ENCODE measurements at places on chromosomes 12 and 14.

DNA sequence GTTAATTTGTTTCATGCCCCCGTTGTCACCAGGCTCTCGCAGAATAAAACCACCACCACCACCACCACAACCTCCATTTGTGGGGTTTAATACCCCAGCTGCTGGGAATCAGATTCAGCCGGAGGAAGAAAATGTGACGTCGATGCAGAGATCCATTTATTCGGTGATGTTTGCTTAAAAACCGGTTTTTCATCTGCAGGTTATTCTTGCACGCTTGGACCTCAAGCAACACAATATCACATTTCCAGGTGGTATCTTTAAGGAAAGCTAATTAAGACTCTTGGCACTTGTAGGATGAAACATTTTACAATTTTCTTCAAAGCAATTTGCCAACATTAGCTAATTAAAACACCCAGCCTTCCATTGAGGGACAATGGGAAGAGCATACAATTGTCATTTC lies 39.8 kb downstream of the SPRING1 start:
- DNase-seq, result no peak

- DNase-seq, result peak; percentile 16
These were observed 1117.5 kb downstream of the AACS start for GRCh38 chr12:126182619-126183236.

- peak; percentile 89 for DNase-seq
These were observed 12.3 kb downstream of the ZFP36L1 start for GRCh38 chr14:68780358-68781160.

GRCh38 chr14:72887514-72887913 lies 6.4 kb downstream of the DPF3 start:
- no peak for DNase-seq

GRCh38 chr12:56768424-56768823 lies 5.3 kb downstream of the HSD17B6 start:
- DNase-seq, result no peak

DNA sequence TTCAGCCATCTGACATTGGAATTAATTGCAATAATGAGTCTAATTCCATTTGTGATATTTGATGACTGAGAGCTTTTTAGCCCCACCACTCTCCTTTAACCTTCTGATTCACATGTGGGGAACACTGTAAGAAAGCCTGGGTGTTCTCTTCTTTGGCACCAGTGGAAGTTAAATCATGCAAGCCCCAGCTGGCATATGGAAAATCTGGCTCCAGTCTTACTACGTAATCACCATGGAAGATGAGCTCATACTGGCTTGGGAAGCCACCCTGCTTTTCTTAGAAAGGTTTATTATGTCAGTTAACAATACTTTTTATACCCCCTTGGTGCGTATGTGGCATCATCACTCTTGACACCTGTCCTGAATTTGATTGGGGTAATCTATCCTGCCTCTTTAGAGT lies 479.3 kb downstream of the SLC16A7 start:
- no peak for DNase-seq

- no peak for DNase-seq
These were observed 37.0 kb upstream of the EIF5 start for GRCh38 chr14:103296987-103297386.

DNA sequence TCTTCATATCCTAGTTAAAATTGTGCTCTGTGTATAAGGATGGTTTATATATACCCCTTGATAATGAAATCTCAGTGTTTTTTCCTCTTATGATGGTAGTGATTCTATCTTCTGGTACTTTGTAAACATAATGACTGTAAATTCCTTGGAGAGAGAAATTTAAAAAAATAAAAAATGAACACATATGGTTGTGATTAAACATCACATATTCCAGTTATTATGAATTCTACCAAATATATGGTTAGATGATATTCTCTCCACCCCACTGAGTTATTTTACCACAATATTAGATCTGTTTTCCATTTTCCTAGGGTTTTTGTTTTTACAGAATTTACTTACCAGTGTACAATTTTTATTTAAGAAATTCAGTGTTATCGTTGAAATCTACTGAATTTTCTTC lies 481.9 kb upstream of the NOVA1 start:
- no peak for DNase-seq

GRCh38 chr12:5718073-5718472 lies 227.0 kb downstream of the ANO2 start:
- DNase-seq, result no peak

- DNase-seq, result no peak
These were observed 18.0 kb upstream of the ANKRD33 start for GRCh38 chr12:51869931-51870330.

DNA sequence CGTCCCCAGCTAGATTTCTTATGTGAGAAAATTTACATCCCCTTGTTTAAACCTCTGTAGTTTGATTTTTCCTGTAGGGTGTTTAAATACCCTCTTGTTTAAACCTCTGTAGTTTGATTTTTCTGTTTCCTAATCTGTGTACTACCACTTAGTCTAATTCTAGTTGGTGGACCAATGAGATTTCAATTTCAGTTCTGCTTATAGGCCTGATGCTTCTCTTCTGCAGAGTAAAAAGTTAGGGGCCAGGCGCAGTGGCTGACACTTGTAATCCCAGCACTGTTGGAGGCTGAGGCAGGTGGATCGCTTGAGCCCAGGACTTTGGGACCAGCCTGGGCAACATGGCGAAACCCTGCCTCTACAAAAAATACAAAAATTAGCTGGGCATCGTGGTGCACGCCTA lies 11.5 kb downstream of the UBC start:
- DNase-seq, result no peak

- no peak for DNase-seq
These were observed 68.6 kb upstream of the FERMT2 start for GRCh38 chr14:53019406-53019805.

DNA sequence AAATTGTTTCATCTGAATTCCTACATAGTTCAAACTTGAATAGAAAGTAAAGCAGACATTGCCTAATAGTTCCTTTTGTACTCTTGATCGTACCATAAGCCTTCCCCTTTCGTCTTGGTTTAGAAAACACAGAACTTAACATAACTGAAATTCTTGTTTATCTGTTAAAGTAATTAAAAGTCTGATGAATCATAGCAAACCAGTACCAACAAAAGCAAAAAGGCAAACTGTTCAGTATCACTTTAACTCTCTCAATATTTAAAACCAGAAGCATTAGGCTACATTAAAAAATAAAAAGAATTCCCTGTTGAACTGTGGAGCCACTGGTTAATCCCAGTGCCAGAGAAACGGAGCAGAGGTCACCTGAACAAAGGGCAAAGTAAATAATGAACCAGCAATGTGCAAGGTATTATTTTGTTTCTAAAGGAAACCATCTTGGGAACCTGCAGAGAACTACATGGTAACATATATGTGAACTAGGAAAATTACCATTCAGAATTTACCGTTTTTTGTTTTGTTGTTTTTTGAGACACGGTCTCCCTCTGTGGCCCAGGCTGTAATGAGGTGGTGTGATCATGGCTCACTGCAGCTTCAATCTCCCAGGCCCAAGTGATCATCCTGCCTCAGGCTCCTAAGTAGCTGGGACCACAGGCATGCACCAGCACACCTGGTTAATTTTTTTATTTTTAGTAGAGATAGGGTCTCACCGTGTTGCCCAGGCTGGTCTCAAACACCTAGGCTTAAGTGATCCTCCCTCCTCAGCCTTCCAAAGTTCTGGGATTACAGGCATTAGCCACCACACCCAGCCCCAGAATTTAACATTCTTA lies 17.1 kb upstream of the HIGD1C start:
- no peak for DNase-seq

- DNase-seq, result no peak
These were observed 189.4 kb downstream of the TMTC2 start for GRCh38 chr12:82876075-82876474.

DNA sequence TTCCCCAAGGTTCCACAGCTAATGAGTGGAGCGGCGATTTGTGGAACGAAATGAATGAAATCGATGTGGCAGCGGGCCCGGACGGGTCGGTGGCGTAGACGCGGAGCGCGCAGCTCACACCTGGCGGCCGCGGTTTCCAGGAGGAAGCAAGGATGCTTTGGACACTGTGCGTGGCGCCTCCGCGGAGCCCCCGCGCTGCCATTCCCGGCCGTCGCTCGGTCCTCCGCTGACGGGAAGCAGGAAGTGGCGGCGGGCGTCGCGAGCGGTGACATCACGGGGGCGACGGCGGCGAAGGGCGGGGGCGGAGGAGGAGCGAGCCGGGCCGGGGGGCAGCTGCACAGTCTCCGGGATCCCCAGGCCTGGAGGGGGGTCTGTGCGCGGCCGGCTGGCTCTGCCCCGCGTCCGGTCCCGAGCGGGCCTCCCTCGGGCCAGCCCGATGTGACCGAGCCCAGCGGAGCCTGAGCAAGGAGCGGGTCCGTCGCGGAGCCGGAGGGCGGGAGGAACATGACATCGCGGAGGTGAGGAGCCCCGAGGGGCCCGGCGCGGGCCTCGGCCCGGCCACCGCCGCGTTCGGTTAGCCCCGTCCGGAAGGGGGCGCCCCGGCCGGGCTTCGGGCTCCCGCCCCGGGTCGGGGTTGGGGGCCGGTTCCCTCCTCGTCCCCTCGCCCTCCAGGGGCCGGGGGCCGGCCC lies at the start of gene PTPN11:
Gene PTPN11 (plus strand): TSS at position 340 of the 689 bp plus-strand sequence. CDS start 165 bp downstream, at position 505.
- DNase-seq, result peak; percentile 80

DNA sequence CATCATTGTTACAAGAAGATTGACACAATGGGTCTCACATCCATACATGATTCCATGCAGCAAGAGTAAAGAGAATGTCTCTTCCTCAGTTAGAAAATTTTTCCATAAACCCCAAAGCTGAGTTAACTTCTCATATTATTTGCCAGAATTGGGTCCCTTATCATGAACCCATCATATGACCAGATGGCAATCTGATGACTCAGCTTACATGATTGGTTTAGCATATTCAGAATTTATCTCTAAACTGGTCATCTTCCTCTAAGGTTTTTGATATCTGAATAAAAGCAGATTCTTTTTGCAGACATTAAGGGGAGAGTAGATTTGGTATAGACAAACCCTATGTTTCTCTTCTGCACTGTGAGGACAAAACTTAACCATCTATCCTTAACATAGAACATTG lies 174.9 kb downstream of the PIK3C2G start:
- DNase-seq, result no peak

DNA sequence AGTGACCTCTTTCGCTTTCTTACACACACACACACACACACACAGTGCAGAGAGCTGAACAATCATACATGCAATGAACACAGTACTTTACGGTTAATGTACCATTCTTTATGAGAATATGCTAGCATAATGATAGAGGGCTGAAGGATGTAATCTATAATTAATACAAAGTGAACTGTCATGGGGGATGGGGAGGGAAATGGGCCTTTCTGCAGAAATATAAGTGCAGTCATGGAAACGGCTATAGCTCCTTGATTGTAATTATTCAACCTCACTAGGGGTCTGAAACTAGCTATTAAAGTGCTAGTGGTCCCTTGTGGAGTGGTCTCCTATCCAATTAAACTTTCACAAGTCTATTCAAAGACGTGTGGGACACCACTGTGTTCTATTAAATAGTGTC lies 443.2 kb upstream of the FOXG1 start:
- DNase-seq, result no peak

DNA sequence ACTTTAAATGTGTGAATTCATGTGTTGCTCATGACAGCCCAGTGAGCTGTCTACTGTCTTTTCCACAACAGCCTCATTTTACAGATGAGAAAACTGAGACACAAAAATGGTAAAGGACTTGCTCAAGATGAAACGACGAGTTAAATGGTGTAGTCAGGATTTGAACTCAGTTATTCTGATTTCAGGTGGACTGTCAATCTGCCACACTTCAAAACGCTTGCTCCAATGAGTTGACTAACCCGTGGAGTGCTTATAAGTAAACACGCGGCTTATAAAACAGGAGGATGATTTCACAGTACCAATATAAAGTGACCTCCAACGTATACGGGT lies 652 bp upstream of the POLE2 start:
- no peak for DNase-seq

DNA sequence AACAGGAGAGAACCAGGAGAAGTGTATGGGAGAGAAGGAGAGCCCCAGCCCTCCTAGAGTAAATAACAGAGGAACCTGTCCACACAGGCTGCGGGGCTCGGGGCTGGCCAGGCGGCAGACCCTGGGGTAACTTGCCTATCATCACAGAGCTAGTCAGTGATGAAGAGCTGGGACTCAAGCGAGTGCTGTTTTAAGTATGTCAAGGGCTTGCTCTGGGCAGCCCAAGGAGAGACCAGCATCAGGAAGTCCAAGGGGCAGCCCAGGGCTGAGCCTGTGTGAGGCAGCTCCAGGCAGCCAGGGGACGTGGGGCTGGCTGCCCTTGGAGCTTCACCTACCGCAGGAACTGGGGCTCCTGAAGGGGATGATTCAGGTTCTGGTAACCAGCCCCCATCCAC lies 10.0 kb downstream of the VWF start:
- DNase-seq, result no peak

GRCh38 chr12:128743916-128744315 lies 79.8 kb downstream of the SLC15A4 start:
- no peak for DNase-seq

DNA sequence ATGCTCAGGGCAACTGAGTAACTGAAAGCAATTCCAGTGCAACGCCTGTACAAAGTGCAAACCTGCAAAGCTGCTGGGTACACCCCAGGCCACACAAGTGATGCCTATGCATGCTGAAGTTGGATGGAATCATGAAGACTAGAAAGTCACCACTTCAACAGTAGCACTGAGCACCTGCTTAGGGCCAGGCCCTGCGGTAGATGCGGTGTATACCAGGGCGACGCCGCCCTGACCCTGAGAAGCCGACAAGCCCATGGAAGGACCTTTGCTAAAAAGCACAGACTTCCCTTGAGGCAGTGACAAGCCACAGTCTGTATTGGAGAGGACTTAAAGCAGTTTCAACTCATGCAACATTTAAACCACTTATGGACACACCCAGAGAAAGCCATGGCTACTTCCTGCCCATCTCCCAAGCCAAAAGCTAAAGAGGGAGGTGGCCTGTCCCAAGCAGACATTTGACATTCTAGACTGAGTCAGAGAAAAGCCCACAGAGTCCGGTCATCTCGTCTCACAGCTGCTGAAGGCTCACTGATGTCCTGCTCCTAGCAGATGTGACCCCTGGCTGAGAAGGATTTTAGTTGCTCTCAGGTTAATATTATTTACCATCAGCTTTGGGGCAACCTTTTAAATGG lies 843.9 kb upstream of the TMEM132C start:
- DNase-seq, result no peak

GRCh38 chr12:8077207-8077606 lies 4.9 kb upstream of the NECAP1 start:
- no peak for DNase-seq

DNA sequence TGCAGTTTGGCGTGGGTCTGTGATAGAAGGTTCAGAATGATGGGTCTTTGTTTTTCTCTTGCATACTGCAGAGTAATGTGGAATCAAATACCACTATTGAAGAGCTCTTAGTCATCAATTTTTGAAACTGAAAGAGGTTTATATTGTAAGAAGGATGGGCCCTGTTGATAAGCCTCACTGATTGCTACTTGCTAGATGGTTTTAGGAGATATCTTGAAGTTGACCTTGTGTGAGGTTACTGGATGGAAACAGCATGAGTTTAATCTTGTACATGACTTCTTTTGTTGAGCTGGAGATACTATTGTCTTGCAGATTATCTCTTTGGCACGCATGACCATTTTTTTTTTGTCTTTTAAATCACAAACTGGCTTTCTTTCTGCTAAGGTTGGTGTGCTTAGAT lies 13.8 kb downstream of the BICD1 start:
- no peak for DNase-seq
